ENCODE measurements at places on chromosomes 12 and 14.

DNA sequence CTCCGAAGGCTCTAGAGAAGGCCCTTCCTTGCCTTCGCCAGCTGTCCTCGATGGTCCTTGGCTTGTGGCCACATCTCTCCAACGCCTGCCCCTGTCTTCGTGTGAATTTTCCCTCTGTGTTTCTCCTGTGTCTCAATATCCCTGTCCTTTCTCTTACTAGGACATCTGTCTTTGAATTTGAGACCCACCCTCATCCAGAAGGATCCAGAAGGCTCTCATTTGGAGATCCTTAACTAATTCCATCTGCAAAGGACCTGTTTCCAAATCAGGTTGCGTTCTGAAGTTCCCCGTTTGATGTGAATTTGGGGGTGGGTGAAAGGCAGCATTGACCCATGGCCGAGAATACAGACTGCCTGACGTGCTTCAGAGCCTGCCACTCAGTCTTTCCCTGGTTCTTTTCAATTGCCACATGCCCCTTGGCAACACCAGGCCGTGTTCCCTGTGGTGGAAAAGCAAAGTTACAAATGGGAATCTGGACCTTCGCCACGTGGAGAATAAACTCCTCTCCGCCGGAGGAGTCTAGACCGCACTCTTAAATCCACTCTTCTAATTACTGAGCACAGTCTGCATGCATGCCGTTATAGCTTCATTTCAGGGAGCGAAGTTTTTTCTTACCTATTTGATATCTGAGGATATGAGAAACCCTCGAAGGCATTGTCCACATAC, 158.8 kb downstream of the TMEM132C start:
- DNase-seq: no peak

DNA sequence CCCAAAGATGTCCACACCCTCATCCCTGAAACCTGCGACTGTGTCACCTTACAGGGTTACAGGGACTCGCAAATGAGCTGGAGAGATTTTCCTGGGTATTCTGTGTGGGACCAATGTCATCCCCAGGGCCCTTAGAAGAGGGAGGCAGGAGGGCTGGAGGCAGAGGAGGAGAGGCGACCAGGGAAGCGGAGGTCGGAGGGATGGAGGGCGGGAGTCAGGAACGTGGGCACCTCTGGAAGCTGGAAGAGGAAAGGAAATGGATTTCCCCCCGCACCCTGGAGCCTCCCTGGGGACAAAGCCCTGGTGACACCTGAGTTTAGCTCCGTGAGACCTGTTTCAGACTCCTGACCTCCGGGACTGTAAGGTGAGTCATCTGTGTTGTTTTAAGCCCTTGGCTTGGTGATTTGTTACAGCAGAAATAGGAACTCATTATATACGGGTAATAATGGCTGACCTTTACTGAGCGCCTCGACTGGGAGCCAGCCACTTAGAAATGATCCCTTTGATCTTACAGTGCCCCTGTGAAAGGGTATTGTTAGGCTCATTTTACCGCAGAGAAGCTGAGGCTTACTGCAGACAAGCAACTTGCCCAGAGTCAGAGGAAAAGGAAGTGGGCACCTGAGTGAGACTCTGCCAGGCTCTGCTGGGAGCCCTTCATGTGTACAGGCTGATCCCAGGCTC, 29.3 kb upstream of the FZD10 start:
- DNase-seq: no peak

DNA sequence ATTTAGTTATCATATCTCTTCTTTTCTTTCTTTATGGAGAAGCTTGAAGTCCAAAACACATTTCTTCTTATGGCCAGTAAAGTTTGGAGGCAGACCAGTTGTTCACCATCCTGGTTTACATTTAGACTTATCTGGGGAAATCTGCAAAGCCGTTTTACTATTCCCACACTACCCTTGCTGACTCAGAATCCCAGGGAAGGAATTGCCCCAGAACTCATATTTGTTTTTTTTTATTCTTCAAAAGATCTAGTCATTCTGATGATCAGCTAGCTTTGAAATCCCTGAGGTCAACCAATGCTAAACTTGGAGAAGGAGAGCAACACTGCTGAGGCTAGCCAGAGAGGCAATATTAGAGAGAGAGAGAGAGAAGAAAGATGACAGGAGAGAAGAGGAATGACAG, 12.3 kb upstream of the LMO3 start:
- DNase-seq: no peak

DNA sequence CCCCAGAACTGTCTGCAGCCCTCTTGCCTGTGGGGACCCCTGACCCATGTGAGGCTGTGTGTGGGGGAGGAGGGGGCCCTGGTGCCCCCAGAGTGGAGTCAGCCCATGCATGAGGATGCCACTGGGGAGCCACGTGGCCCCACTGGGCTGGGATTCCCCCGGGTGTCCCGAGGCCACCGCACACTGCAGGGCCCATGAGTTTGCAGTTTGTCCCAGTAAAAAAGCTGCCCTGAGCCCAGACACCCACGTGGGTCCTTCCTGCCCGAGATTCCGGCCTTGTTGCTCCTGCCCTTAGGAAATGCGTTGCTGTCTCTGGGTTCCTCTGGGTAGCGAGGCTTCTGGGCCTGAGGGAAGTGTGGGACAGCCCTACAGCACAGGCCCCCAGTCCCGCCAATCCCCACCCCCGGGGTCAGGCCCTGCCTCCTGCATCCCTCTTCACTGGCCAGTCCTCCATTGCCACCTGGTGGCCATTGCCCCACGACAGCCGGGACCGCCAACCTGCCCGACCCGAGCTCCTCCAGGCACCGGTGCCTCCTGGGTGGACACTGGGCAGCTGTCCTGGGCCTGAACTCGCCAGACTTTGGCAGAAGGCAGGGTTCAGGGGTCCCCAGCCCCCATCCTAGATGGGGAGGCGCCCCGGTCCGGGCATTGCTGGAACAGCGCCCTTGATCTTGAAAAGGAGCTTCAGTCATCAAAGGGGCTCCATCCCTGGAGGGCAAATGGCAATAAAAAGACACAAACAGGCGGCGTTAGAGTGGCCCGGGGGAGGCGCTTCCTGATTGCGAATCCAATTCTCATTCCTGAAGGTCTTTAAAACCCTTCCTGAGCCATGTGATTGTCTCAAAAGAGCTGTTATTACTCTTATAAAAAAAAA, 15.6 kb upstream of the C14orf180 start:
- peak; percentile 39 for DNase-seq

GRCh38 chr12:101604132-101604531, 9.4 kb downstream of the MYBPC1 start:
- no peak for DNase-seq

DNA sequence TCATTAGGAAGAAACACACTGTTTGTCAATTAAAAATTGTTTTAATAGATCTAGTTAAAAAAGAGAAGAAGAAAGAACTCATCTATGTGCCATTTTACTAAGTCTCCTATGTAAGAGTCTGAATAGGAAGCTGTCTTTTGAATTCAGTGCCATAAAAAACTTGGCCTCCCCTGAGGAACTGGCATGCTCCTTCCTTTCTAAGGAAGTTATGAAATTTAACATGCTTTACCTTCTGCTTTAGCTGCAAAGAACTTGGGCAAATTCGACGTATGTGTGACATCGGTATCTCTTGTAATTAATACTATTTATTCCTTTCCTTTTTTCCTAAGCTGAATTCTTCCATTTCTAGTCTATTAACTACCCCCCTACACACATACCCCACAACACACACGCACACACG, 12.5 kb downstream of the TM7SF3 start:
- DNase-seq: no peak

GRCh38 chr14:73249108-73249507, 11.8 kb downstream of the PAPLN start:
- DNase-seq: no peak

DNA sequence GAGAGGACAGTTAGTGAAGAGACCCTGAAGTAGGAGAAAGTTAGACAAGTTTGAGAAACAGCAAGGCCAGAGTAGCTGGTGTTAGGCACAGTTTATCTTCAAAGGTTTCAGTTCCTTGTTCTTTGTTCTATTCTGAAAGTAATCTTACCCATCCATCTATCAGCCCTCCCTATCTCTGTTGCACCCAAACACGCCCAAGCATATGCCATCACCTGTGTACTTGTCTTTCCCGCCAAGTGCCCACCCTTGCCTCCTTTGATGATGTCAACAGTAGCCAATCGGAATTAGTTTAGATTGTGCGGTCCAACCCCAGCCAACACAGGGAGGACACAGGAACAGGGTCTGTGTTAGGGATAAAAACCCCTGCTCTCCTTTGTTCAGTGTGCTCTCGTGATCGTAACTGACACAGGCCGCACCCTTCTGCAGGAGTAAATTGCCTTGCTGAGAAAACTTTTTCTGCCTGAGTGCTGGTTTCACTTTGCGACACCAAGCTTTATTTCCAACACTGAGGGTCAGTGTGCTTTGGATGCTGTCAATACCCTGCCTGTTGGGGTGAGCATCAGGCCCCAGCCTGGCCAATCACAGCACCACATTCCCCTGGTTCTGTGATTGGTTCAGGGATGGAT, 4.7 kb upstream of the TMEM229B start:
- DNase-seq: no peak

Measured in stimulated activated CD8-positive, alpha-beta memory T cell treated with anti-CD3 and anti-CD28 coated beads, Interleukin-12 subunit alpha, Interleukin-12 subunit beta, amount 100 ng/mL, for 1 hour (primary cell).